Epithelial cell of proximal tubule (primary cell): ENCODE measurements at places on chromosomes 7 and 10. TPM values are rescaled to one million over a fixed set of nuclear protein-coding genes. Genes with fewer than 3 reads are reported as not detected.

Gene GIGYF1
- 8.5 and 14.1 TPM in 2 replicates for total RNA-seq

Gene KAZALD1
- total RNA-seq, result 2.9 and 4.5 TPM in 2 replicates

Gene TUBB8
- total RNA-seq, result 0.29 and 2.1 TPM in 2 replicates

Gene SCD
- 113 and 303 TPM in 2 replicates for total RNA-seq

Gene PUS7
- total RNA-seq, result 28.3 and 30.2 TPM in 2 replicates

Gene H2BK1
- total RNA-seq, result not detected in 2 replicates

Gene FXYD4
- total RNA-seq, result not detected in 2 replicates

Gene PSTK
- total RNA-seq, result 3.0 and 4.6 TPM in 2 replicates

- DNase-seq, result no peak
These were observed 123.6 kb downstream of the ADCYAP1R1 start for GRCh38 chr7:31175672-31176071.

DNA sequence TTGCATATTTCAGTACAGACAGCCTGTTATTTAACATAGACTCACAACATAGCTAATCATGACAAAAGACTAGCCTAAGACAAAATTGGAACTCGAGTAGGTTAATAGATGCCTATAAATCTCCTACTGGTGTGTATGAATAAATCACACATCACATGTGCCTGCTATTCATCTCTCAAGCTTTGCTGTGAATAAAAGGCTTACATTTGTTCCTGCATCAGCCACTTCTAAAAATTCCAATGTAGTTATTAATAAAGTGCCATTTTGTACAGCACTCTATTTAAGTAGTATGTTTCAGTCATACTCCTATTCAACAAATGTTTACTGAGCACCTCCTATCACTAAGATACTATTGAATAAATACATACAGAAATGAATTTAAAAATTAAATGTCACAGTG is 486.3 kb downstream of the NRG3 start:
- DNase-seq, result no peak

DNA sequence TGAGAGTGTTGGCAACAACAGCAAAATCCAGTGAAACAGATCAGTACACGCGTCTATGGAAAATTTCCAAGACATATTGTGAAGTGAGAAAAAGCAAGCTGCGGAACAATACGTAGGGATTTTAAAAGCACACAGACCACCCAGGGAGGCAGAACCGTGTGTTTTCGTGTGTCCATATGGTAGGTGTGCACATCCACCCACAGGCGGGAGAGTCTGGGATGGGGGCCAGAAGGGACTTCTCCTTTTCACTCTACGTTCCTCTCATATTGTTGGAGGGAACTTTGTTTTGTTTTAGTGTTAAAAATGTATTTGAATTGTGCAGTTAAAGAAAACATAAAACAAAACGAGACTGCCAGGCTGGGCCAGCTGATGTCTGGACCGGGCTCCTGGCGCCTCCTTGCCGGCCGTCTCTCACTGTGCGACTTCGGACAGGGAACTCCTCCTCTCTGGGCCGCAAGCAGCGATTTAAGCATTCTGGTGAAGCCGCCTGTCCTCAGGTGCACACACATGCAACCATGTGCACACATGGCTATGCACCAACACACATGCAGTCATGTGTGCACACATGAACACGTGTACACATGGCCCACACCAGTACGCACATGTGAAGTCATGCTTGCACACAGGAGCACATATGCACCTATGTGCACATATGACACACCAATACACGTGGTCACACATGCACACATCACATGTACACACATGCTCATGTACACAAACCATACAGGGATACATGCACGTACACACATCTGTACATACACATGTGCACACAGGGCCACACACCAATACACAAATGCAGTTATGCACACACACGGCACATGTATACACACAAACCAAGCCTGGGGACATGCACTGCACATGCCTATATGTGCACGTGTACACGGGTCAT is 141.1 kb downstream of the ELFN1 start:
- DNase-seq, result no peak

GRCh38 chr10:78556705-78557432 is 511.9 kb upstream of the ZMIZ1 start:
- no peak for DNase-seq

GRCh38 chr7:7212612-7213011 is 30.3 kb downstream of the C1GALT1 start:
- no peak for DNase-seq

DNA sequence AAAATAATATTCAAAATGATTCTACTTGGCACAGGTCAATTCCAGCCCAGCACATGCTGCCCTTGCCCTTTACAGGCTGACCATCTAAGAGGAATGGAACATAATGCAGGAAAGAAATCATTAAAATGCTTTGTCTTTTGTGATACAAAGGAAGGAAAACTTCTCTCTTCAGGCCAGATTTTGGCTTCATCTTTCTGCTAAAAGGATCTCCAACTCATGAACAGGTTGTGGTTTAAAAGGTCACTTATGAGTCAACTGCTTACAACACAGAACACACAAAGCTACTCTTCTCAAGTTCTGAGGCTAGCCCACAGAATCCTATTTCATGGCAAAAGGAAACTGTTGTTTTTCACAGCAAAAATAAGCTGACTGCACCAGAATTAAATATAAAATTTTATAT is 197.1 kb downstream of the DOCK4 start:
- peak; percentile 15 for DNase-seq

GRCh38 chr7:98655611-98656010 is 38.5 kb downstream of the NPTX2 start:
- no peak for DNase-seq

DNA sequence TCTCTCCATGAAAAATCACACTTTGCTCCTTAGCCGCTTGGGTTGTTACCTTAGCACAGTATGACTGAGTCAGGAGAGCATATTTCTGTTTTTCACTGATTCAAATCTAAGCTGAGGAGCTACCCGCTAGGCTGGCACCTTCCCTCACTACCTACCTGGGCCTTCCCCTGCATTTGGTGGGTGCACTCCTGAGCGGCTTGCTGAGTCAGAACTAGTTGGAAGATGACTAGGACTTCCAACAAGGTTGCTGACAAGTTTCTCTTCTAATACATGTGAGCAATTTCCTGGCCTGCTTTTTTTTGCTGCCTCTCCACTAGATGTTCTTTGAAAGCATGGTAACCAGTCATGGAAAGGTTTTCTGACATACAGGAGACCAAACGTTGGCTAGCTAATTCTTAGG is 43.8 kb upstream of the SEC61G start:
- DNase-seq, result no peak

DNA sequence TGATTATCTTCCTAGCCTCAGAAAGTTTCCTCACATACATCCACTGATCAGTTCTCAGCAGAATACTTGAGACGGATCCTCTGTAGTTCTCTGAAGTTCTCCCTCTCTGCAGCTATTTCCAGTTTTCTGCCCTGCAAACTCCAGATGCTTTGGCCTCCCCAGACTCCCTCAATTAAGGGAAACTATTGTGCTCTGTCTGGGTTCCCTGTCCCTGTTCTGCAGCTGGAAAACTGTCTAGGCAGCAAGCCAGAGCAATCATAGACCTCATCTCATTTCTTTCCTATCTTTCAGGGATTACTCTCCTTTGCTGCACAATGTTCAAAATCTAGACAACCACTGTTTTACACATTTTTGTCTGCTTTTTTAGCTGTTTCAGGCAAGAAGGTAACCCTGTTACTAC is 9.2 kb downstream of the MICU1 start:
- no peak for DNase-seq

DNA sequence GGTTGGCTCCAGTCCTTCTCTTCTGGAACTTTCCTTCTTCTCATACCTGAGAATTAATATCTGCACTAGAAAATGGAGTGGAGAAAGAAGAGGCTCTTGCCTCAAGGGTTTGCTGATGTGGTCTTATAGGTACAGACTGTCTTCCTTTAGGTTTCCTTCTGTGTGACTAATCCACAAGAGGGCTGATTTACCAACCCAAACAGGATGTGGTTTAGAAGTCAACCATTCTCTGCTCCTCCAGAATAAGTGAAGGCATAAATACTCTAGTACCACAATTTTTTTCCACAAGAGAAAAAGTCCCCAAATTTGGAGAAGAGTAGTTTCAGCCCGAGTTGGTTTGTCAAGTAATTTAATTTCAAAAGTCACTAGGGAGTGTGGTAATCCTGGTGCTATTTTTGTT is 85.8 kb downstream of the NRP1 start:
- DNase-seq, result peak; percentile 36

- no peak for DNase-seq
These were observed 47.3 kb upstream of the VIPR2 start for GRCh38 chr7:159192013-159192412.

- no peak for DNase-seq
These were observed 41.4 kb upstream of the SNX10 start for GRCh38 chr7:26250239-26250638.

DNA sequence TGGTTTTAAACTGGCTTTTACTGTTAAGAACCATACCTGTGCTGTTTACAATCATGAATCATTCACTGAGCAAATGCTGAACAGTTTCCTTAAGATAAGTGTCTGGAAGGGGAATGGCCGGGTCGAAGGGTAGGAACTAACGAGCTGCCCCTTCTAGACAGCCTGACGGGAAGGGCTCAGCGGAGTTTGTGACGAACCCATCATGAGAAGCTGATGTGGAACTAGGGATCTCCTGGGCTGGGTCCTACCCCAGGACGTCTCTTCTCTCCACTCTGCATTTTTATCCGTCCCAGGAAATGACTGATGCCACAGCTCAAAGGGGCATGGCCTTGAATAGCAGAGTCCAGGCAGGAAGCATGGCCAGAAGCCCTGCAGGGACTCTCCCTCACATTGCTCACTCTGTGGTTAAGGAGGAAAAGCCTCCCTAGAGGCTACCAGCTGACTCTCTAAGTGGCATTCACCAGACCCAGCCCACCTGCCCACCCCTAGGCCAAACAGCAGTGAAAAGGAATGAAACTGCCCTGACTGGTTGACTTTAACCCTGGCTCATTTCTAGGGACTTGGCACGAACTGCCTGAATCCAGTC is 112.0 kb downstream of the PFKFB3 start:
- no peak for DNase-seq

DNA sequence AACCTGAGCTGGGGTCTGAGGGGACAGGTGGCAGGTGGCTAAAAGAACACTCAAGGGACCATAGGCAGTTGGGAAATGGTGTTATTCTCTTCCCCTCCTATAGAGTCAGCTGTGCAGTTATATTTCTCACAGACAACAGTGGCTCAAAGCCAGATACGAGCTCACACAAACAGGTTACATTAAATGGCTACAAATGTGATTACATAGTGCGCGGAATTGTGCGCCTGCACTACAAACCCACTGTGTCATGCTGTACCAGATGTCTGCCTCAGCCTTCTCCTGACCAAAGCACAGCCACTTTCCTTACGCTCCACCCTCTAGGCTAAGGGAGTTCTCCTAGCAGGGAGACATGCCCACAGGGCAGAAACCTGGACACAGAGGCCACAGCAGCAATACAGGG is 387.2 kb downstream of the CNTNAP2 start:
- DNase-seq, result no peak

DNA sequence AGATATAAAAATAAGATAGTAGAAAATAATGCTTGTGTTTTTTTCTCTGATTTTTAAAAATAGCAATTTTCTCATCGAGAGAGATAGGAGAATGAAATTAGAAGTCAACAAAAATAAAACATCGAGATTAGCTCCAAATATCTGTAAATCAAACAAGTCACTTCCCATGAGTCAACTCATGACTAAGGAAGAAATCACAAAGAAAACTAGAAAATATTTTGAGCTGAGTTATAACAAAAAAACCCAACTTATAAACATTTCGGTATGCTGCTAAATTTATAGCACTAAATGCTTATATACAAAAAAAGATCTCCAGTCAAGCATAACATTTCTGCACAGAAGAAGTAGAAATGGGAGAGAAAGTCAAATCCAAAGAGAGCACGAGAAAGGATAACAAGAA is 140.1 kb downstream of the ITGA8 start:
- no peak for DNase-seq

- no peak for DNase-seq
These were observed 153.7 kb downstream of the GALNT17 start for GRCh38 chr7:71285571-71286145.

DNA sequence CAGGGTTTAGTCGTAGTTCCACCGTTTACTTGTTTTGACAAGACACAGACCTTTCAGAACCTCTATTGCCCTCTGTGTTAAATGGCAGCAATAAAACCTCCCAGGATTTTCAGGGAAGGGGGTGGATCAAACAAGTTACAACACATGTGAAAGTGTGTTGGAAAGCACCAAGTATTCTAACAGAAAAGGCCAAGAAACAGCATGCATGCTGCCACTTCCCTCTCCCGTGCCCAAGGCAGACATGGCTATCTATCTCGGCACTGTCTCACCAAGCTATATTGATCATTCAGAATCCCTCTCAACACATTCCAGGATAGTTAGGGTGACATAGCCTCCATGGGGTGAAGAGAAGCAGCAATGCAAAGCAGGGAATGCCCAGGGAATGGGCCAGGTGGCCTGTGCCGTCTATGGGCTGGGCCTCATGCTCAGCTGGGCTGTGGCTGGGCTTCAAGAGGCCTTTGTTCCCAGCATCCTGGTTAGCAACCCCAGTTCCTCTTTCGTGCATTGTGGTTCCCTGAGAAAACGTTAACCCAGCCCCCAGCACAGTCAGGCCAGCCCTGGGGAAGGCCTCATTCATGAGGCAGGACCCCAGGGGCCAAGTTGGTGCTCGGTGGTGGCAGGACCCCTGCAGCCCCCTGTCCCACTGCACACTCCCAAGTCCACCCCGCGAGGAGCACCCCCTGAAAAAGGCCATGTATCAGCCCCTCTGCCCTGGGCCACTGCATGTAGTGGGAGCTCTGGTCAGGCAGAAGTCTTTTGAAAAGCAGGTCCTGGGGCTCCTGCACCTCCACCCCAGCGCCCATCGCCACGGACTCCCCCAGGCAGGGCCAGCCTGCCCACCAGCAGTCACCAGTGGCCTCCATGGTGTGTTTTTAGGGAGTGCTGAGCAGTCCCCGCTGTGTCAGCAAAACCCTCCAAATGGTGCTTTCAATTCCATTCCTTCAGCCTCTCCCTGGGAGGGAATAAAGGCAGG is 25.5 kb downstream of the VSIR start:
- DNase-seq, result no peak
